NCI-H2081 treated with DMSO at 0.1 percent for 48 hours (cell line): ENCODE measurements at places on chromosomes 1 and 21.

DNA sequence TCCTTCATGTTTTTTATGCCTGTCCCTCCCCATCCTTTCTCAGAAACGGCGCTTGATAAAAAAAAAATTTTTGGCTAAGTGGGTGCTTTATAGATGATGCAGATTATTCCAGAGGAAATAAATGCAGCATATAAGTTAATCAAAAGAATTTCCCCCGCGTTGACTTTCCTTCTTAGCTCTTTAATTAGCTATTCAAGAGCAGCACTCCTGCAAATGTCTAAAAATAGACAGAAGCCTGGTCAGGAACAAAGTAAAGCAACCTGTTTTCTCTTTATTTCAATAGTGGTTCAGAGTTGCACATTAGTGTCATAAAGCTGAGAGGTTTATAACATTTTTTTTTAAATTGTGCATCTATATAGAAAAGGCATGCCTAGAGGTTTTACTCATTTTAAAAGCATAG lies 439.5 kb upstream of the LRRC7 start:
- no peak for DNase-seq

- no peak for DNase-seq
Measured at GRCh38 chr1:221782477-221782876, 40.6 kb upstream of the DUSP10 start.

DNA sequence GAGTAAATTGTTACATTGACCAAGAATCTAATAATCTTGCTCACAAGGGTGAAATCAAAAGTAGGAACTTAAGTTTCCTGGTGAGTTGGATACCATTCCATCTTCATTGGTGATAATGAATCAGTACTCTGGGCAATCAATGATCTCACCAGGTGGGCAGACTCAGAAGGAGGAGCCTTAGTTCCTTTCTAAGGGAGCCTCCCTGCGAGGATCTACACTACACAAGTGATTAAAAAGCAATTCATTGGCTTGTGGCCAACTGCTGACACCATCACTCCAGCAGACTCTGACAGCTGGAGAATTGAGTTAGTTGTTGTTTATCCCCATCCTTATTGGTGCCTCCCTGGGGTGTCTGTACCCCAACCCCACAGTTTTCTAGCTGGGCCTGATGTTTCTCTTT lies 84.1 kb upstream of the VANGL1 start:
- DNase-seq: no peak

- DNase-seq: no peak
Measured at GRCh38 chr1:2374252-2375155, 16.9 kb downstream of the MORN1 start.

DNA sequence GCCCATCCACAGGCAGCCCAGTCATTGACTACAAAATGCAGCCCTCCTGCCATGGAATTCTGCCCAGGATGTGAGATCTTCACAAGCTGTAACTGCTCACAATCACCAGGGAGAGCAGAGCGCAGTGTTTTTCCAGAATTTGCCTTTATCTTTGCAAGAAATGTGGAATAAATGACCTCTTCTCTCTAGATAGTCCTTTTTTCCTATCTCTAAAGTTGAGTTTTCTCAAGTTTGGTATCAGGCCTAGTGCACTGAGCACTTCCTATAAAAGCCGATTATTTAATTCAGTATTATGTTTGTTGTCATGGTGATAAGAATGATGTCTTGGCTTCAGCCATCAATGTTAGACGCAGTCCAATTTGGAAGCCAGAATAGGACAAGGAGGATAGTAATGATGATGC lies 246.9 kb upstream of the IRF2BP2 start:
- no peak for DNase-seq

DNA sequence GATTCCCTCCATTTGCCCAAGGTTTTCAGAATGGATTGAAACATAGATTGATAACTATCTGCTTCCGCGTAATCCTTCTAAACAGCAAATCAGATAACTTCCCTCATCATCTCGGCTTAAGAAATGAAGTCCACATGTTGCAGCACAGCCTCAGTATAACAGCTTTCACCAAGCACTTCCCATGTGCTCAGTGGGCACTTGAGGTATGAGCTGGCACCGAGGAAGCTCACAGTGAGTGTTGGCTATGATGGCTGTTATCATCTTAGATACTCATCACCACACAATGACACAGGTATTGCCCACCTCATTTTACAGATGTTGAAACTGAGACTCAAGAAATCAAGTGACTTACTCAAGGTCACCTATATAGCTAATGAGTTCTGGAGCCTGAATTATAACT lies 43.2 kb downstream of the RCSD1 start:
- no peak for DNase-seq

- DNase-seq: no peak
Measured at GRCh38 chr1:108590957-108591356, 31.1 kb downstream of the EEIG2 start.

GRCh38 chr1:110056285-110056683 lies 14.2 kb downstream of the ALX3 start:
- DNase-seq: no peak

DNA sequence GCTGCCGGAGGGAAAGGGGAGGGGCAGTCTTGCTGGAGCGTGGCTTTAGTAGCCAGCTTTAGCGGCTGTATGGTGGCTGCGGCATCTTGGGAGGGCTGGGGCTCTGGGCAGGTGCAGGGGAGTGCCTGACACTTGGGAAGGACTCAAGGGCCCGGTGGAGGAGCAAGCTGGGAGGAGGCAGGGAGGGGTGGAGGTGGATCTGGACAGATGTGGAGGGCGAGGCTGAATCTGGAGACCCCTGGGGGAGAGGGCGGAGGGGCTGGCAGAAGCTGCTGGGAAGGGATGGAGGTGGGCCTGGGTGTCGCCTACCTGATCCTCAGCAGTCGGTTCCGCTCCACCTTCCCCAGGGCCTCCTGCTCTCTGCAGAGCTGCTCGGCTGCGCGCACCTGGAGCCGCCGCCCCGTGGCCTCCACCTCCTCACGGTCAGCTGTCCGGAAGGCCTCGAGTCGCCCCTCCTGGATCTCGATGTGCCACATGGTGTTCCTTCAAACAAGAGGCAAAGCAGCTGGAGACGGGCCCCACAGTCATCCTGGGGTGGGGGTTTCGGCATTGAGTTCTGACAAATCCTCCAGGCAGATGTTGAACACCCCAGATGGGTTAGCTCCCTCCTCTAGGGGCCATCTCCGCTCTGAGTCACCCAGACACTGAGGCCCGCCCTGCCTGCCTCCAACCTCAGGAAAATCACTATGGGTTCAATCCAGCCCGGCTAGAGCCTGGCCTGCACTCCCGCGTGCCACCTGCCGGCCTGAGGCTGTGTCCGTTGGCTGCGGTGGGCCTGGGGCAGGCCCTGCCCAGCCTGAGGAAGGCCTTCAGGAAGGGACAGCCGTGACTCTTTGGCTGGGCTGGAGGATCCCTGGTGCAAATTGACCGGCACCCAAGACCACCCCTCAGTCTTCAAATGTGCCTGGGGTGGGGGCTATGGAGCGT lies 29.6 kb downstream of the CFAP74 start:
- no peak for DNase-seq

DNA sequence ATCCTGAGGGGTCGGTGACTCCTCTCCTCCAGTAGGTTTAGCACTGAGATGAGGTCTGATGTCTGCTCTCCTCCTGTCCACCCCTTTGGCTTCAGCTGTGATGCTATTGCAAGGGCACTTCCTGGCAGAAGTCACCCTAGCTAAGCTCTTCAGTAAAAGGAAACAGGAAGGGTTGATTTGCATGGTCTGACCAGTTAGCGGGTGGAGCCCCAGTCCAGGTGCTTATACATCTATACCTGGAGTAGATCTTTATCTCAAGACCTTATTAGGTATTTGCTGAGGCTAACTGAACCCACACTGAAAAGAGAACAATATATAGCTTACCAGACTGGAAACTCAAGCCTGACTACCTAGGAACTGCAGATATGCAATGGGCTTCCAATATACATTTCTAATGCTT lies 28.9 kb upstream of the NFASC start:
- DNase-seq: no peak

DNA sequence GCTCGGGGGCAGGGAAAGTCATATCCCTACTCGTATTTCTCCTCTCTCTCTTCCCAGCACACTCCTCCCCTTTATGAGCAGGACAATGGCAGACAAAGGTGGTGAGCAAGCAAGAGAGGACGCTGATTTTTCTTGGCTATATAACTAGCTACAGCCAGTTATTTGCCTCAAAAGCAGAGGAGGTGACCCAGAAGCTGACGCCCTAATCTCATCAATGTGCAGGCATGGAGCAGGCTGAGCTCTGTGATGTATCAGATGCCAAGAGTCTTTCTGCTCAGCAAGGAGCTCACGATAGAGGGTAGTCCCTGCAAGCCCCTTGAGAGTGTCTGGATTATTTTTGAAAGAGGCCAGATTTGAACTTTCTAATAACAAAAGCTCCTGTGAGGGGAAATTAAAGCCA lies 75.5 kb downstream of the ASTN1 start:
- no peak for DNase-seq

DNA sequence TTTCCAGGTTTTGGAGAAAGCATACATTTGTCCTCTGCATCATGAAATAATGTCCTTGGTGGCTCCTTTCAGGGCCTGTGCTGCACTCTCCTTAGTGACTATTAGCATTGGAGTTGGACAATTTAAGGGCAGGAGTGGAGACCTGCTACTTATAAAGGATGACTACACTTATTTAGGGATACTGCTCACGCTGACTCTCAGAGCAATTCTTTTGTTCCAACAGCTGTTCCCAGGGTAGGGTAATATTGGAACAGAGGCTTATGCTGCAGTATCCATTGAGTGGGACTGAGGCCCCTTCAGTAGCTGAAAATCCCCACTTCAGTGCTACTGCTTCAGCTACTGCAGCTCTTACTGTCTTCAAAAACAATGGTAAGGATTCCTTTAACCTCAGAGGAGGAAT lies 84.6 kb downstream of the GPR88 start:
- DNase-seq: no peak

DNA sequence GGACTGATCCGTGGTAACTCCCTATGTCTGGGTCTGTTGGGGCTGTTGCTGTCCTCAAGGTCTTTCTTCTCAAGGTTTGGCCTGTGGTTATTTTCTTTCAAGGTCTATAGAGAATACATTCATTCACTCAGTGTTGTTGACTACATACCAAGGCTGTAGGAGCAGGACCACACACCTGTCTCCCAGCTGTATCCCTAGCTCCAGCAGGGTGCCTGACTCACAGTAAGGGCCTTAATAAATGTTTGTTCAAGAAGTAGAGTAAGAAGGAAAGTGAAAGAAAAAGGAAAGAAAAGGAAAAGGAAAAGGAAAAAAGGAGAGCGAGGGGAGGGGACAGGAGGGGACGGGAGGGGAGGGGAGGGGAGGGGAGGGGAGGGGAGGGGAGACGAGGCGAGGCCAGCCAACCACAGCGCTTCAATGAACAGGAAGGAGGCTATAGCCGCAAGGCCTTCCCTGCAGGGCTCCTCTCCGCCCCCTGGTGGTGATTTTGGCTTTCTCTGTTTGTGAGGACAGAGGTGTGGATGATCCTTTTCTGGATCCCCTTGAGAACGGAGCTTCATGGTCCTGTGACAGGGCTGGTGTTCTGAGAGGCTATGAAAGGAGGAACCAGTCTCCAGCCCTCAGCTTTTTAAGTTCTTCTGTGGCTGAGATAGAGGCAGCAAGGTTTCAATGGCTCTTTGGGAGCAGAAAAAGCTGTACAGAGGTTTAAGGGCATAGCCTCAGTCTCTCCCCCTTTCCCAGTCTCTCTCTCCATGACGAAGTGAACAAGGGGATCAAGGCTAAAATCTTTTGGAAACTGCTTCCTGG lies 30.6 kb upstream of the LCE5A start:
- no peak for DNase-seq

DNA sequence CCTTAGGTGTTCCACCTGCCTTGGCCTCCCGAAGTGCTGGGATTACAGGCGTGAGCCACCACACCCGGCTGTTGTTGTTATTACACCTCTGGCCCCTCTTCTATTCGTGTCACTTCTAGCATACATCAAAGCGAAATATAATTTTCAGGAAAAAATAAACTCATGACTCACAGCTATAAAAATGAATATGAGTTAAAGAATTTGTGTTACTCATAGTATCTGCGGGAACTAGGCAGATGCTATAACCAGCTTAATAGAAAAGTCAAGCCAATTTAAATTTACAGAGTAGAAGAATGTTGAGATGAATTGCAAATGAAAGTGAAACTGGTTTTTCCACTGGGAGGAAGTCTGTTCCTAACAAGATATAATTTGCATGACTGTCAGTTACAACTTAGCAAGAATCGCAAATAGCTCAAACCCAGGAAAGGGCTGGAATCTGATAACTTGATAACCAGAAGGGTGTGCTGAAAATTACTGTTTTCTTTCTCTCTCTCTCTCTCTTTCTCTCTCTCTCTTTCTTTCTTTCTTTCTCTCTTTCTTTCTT lies 11.2 kb downstream of the OR2W3 start:
- no peak for DNase-seq

- DNase-seq: no peak
Measured at GRCh38 chr1:214946615-214947014, 135.9 kb upstream of the KCNK2 start.

GRCh38 chr21:38041493-38041892 lies 125.2 kb upstream of the KCNJ6 start:
- no peak for DNase-seq

DNA sequence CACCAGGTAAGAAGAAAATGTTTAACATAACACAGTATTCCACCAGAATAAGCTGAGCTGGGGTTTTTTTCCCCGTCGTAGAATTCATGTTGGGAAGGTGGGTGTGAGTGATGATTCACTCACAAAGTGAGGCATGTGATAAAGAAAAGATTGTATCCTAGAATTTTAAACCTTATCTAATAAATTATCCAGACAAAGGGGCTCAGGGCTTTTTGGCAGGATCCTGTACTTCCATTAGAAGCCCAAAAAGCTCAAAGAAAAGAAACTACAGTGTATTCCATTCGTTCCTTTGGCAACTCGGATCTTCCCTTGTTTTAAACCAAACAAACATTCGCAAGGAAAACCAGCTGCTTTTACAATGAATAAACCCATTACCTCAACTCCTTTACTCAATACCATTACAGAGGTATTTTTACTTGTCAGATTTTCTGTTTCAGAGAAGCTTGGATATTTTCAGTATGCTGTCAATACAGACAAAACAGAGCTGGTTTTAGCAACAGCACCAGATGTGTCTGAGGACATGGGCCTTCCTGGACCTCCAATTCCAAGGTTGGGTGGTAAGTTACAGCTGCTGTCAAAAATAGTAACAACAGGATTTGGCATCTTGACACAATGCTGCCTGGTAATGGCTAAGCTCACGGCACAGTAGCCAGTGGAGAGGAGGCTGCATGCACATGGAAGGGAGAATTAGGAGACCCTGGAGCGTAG lies 159.9 kb upstream of the RUNX1 start:
- no peak for DNase-seq

DNA sequence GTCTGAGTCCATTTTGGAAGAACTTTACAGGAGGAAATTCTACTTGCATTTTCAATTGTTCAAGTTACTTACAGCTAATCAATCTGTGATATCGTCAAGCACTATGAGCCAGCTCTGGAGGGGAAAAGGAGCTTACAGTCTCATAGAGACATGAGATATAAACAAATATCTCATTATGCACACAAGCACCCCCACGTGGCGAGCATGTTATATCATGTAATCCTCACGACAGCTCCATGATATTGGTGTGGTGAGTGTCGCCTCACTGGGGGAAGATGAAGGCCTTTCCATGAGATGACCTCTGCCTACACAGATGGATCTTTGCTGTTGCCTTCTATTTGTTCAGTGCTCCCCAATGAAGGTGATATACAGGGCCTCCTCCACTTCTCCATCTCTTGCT lies 34.6 kb downstream of the TNR start:
- no peak for DNase-seq

- DNase-seq: no peak
Measured at GRCh38 chr1:9190234-9190633, 44.3 kb upstream of the H6PD start.
